ENCODE measurements at places on chromosomes 5 and 9.

- DNase-seq = no peak
Observed at GRCh38 chr5:75021800-75022199, 30.6 kb downstream of the GCNT4 start.

- no peak for DNase-seq
Observed at GRCh38 chr5:138402640-138403039, 36.2 kb upstream of the REEP2 start.

DNA sequence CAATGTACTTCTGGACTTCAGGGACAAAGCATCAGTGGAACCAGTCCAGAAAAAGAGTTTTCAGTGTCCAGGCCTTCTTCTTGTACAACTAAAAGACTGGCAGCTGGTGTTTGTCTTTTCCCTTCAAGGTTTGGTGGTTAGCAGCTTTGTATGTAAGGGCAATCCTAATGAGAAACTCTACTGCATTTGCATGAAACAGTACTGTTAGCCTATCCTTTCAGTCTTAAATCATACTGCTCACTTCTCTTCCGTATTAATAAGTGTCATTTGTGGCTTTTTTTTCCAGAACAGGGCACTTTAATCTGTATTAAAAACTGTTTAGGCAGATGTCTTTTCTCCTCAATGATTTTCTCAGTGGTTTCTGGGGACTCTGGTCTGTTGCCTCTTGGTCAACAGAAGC lies 48.9 kb downstream of the FAM174A start:
- DNase-seq = no peak

DNA sequence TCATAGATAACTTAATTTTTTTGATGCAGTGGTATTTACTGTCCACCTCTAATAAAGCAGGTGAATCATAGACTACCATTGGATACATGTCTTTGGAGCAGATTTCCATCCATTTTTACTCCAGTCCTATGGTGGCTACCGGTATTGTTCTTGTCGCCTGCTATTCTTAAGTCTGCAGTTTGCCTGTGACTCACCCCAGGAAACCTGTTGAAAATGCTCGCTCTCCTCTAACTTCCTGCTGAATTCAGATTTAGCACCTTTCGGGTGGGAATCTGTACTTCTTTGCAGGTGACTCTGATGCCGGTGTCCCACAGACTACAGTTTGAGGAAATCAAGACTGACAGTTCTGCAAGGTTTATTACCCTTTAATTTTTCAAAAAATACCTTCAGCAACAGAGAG lies 58.8 kb upstream of the DHFR start:
- DNase-seq = no peak

DNA sequence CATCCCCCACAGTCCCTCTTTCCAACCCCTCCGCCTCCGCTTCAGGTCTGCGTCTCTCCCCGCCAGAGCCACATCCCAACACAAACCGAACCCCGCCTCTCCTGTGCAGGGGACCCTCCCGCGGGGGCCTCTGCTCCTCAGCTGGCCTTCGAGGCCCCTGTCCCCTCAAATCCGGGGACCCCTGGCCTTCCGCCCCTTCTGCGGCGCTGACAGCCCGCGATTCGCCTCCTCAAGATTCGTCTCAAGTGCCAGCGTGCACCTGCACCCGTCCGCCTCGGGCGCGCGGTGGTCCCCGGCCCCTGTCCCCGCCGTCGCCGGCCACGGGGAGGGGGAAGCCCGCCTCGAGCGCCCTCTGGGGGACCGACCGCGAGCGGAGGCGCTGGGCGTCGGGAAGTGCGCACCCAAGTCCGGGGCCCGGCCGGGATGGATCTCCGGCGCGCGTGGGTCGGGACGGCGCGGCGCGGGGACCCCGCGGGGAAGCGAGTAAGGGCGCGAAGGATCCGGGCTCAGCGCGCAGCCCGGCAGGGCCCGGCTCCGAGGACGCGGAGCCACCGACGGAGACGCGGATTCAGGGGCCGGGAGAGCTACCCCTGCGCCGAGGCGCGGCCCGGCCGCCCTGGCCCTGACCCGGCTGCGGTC lies 623 bp downstream of the FLT4 start:
- DNase-seq = no peak

GRCh38 chr9:121568343-121569265 lies 69.0 kb upstream of the GGTA1 start:
- DNase-seq = no peak

GRCh38 chr5:58116346-58116745 lies 343.5 kb downstream of the PLK2 start:
- DNase-seq = no peak

DNA sequence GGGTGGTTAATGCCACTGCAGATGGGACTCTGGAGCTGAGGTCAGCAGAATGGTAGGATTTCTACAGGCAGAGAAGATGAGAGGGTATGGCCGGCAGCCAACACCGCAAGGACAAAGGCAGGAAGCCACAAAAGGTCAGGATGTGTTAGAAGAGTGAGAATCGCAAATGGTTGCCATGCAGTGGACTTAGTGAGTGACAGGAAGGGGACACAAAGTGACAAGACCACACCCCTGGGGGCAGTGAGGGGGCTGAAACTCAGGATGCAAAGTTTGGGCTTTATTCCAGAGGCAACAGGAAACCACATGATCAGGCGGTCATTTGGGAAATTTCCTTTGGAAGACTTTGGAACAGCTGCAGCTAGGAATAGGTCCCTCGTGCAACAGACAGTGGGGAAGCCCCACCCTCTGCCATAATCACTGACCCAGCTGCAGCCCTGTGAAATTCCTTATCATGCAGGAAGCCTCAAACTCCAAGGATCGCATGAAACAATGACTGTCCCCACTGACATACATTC lies 14.2 kb upstream of the CCDC180 start:
- DNase-seq = peak; percentile 91

- no peak for DNase-seq
Observed at GRCh38 chr5:80282054-80282453, 26.2 kb upstream of the SERINC5 start.

- no peak for DNase-seq
Observed at GRCh38 chr5:158599157-158599556, 500.6 kb downstream of the EBF1 start.

DNA sequence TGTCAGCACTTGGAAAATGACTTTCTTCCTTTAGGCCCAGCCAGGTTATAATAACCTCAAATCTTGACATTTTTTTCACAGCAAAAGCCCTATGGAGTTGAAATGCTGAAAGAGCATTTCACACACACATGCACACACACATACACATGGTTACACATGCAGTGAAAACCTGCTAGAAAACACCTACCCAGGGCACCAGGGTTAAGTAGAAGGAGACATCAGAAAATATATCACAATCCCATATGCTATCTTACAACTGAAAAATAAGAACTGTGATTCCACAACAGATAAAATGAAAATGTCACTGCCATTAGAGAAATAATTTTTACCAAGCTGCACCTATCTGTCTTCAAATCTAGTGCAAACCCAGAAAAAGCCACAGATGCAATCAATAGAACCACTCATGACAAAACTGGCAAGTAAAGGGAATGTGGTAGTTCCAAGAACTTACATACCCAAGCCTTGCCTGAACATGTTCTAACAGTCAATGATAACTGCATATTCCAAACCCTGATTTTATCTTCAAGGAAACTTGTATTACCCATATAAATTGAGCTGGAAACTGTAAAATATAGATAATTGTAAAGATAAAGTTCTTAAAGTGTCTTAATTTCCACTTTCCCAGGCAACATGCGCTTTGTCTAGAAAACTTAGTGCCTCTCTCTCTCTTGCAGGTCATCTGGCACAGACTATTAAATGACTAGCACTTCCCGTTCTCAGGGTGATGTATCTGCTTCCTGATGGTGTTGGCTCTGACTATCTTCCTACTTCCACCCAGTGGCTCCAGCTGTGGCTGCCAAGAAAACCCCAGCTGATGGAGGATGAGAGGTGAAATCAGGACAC lies 250.2 kb upstream of the PTGER4 start:
- DNase-seq = no peak

- no peak for DNase-seq
Observed at GRCh38 chr9:94079236-94079635, 5.0 kb upstream of the PTPDC1 start.

DNA sequence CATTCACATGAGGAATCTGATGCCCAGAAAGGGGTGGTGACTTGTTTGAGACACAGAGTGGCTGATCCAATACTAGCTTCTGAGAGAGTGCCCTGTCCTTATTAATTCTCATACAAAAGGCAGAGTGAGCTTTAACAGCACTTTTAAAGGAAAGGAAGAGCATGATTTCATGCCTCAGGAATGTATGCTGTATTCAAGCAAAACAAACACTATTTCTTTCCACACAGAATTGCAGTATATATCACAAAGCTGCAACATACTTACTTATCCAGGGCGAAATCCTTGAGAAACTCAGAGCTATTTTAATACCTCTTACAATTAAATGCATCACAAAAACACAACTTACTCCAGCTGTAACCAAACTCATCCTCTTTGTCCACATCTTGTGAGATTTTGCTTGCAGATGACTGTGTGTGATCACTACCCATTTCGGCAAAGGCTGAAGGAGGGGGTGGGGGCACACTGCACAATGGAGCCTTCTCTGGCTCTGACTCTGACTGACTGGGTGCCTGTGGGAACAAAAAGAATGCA lies 139.8 kb downstream of the MPDZ start:
- no peak for DNase-seq

DNA sequence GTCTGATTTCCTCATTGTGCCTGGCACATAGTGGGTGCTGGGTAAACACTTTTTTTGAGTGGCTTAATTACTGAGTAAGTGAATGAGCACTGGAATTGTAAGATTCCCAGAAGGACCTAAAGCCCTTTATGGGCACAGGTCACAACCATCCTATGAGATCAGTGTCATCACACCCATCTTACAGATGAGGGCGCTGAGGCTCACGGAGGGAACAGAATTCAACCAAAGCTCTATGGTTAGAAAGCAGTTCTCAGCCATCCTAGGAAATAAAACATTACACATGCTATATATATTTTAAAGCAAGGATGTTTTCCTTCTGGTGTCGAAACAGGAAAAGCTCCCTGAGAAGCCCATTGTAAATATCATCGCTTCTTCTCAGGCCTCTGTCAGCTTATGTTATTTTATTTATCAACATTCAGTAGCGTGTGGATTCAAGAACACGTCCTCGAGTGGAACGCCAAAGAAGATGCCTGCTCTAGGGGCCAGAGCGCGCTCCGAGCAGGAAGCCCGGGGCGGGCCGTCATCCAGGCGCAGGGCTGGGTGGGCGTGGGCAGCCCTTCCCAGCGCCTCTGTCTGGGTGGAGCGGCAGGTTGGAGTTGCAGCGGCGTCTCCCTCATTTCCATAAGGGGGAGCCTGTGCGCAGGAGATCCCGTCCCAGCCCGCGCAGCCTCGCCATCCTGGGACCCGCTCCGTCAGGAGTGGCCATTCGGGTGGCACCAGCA lies 155.8 kb upstream of the SMIM23 start:
- no peak for DNase-seq

DNA sequence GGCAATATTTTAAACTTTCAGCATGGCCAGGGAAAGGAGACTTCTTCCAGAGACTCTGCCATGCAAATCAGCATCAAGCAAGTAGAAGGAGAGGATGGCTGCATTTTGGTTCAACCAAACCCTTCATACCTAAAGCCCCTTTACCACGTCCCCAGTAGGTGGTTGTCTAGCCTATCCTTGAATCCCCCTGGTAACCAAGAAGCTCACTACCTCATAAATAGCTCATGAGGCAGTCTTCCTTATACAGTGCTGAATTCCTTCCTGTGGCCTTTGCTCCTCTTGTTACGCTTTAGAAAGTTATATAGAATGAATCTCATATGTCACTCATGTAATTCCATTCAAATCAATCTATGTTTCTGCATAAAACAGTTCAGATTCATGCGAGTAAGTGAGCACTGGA lies 289.5 kb upstream of the SLC30A5 start:
- DNase-seq = no peak

DNA sequence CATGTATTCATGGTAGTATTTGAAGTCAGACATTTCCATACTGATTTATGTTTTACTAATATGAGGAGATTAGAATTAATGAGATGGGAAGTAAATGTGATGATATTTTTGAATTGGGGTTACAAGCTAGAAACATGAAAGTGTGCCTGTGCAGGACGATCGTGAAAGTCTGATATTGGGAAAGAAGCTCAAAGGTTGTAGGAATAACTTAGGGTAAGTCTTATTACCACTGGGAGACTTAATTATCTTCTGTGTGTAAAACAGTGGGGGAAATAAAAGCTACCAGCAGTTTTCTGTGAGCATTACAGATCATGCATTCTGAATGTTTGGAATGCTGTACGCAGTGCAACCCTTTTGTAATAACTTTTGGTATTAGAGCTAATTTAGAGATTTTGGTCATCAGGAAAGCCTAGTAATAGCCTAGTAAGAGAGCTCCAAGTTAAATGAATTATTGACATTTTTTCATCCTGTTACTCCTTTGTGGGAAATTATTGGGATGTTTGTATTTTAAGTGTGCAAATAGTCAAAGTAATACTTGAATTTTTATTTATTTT lies 153.9 kb downstream of the PCSK5 start:
- no peak for DNase-seq

DNA sequence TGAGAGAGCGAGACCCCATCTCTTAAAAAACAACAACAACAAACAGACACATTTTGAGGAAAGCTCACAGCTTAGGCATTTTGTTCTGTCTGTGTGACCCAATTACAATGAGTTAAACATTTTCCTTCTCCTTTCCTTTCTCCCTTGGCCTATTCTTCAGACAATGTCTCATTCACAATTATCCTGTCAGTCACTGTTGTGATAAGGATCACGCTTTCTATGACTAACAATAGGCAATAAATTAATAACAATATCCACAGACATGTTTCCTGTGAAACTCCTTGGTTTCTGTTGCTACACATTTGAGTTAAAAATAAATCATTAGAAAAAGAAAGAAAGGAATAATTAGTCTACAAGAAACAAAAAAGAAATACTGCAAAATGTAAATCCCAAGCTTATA lies 19.8 kb upstream of the CARTPT start:
- DNase-seq = no peak

DNA sequence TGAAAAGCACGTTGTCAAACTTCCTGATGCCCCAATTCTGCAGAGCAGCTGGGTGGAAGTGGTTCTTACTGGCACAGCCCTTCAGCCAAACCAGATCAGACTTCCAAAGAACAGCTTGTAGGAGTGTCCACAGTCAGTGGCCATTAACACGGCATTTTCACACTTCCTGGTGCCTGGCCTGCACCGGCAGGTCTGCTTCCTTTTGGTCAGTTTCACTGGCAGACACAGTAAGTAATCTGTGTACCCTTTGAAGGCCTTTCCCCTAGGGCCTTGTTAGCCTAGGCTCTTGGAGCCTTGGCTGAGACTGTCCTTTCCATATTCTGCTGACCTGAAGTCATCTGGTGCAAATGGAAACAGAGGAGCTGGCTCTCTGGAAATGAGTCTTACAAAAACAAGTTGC lies 297.5 kb upstream of the TNC start:
- DNase-seq = no peak

DNA sequence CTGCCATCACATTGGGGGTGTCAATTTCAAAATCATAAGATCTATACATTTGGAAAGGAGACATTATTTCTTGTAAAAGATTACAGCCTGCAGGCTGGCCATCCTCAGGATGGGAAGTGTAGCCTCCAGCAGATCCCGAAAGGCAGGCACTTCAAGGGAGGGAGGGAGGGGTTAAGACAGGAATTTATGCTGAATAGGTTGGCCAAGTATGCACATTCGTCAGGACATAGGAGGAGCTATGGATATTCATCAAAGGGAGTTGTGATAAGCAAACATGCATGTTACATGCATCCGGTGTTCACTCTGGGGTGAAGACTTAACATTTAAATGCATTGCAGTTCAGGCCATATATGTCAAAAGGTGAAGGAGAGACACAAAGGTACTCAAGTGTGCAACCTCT lies 119.4 kb downstream of the CEP120 start:
- DNase-seq = no peak

Data from DMS153 (cell line).